Suppressor macrophage treated with lipopolysaccharide for 4 hours (primary cell): ENCODE measurements at places on chromosomes 5 and 9.

- peak; percentile 57 for DNase-seq
Measured at GRCh38 chr5:98934546-98934945, 5.7 kb upstream of the CHD1 start.

DNA sequence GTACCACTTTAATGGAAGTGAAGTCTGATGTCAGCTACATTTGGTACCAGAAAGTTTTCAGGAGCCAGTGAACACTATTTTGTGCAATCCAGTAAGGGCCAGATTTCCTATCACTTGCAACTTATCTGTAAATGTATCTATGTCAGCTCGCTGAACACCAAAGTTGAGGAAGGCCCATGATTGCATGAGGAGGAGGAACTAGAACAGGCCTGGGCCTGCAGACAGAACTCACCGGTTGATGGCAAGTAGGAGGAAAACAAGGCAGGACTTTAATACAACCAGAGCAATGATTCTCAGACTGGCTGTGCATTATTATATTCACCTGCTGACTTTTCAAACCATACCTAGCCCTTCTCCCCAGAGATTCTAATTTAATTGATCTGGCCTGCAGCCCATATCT lies 540.2 kb downstream of the CETN3 start:
- no peak for DNase-seq

GRCh38 chr5:157384971-157385709 lies 74.9 kb upstream of the NIPAL4 start:
- no peak for DNase-seq

- DNase-seq, result peak; percentile 38
Measured at GRCh38 chr5:53944981-53945380, 365.4 kb downstream of the ARL15 start.

- DNase-seq, result no peak
Measured at GRCh38 chr5:156310115-156310514, 16.8 kb upstream of the SGCD start.
